ENCODE measurements at places on chromosomes 7 and 10.

DNA sequence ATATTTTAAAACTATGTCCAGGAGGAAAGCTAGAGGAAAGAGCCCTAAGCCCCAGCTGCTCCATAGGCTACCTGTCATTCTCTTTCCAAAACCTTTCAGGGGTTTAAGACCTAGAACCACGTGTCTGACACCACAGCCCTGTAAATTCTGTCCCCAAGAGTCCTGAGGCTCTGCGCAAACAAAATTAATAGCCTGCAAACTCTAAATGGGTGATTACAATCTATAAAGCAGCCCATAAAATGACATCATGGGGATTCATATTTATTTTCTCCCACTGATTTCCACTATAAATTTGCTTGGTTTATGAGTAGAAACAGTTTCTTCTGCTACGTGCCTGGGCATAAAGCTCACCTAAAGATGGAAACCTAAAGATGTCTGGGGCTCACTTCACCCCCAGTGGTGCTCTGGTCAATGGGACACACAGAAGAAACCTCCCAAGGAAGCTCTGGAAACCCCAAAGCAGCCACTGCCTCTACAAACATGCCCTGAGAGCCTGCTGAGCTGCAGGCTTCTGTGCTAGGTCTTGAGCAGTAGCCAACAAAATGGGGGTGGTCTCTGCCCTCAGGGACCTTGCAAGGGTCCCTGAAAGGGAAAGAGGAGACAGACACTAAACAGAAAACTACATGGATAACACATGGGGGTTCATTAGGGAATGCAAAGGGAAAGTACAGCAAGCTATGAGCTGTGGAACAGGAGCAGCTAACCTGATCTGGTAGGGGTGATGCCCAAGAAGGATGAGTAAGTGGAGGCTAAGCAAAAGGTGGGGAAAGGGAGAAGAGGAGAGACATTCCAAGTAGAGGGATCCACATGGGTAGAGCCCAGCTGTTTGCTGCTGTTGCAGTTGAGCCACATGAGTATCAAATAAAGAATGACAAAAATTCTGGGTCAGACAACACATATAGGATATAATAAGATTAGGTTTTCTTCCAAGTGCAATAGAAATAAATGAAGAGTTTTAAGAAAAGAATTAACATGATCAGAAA lies 331.7 kb downstream of the KCNMA1 start:
- DNase-seq: no peak

- DNase-seq: no peak
Measured at GRCh38 chr10:62996925-62997324, 136.2 kb upstream of the NRBF2 start.

DNA sequence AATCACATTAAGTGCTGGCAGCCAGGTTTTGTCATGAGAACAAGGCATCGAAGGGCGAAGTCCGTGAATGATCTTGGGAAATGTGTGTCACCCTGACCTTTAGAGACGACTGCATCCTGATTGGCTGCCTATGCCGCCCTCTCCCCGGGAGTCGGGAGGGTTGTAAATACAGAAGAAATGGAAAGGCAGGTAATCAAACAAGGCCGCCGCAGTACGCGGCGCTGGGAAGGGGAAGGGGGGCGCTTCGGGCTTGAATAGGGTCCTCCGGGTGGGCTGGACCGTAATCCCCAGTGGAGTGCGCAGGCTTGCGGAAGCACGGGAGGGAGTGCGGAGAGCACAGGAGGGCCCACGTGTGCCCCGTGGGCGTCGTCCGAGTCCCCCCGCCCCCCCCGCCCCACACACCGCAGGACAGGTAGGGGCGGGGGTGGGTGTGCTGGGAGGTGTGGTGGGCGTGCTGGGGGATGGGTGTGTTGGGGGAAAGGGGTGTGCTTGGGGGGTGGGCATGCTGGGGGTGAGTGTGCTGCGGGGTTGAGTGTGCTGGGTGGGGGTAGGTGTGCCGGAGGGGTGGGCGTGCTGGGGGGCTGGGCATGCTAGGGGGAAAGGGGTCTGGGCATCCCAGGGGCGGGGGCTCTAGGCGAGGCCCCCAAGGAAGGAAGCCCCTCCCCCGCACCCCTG lies 169.4 kb downstream of the ARHGAP12 start:
- DNase-seq: no peak

- DNase-seq: no peak
Measured at GRCh38 chr7:159039716-159040115, 105.0 kb downstream of the VIPR2 start.

DNA sequence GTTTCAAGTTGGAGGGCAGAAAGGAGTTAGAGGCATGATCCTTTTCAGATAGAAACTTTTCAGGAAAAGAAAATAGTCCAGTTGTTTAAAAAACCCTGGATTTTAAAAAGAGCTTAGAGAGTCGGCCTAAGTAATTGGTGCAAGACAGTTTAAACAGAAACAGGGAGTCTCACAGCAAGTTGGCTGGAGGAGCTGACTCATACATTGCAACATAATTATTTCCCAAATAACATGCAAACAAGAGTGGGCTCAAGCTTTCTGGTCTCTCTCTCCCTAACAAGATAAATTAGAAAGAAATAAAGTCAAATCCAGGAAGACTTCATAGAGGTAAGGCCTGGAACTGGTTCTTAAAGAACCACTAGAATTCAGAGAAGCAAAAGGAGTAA lies 100.3 kb upstream of the AGBL3 start:
- DNase-seq: no peak

- DNase-seq: no peak
Measured at GRCh38 chr7:30445770-30446169, 32.8 kb downstream of the NOD1 start.

- DNase-seq: no peak
Measured at GRCh38 chr10:51416494-51416893, 282.9 kb downstream of the CSTF2T start.

GRCh38 chr10:48683868-48684267 lies 805 bp upstream of the WDFY4 start:
- DNase-seq: no peak
